ENCODE measurements at places on chromosomes 7 and 10. TPM values are rescaled to one million over a fixed set of nuclear protein-coding genes. Genes with fewer than 3 reads are reported as not detected.
A peak's percentile ranks its signal among the peaks of the same experiment; 100 is the strongest.

The STEAP4 gene
- 53.3 TPM for total RNA-seq

The SCD gene
- total RNA-seq: 969 TPM

The AGBL3 gene
- 1.7 TPM for total RNA-seq

The CHN2 gene
- 4.1 TPM for total RNA-seq

The VSTM4 gene
- 17.2 TPM for total RNA-seq

The NDUFB2 gene
- total RNA-seq: 499 TPM

The TAS2R41 gene
- total RNA-seq: 0.26 TPM

The ADGRA1 gene
- not detected for total RNA-seq

The OR2AE1 gene
- 0.24 TPM for total RNA-seq

The NPFFR1 gene
- 0.12 TPM for total RNA-seq

The PDZD7 gene
- total RNA-seq: 0.50 TPM

DNA sequence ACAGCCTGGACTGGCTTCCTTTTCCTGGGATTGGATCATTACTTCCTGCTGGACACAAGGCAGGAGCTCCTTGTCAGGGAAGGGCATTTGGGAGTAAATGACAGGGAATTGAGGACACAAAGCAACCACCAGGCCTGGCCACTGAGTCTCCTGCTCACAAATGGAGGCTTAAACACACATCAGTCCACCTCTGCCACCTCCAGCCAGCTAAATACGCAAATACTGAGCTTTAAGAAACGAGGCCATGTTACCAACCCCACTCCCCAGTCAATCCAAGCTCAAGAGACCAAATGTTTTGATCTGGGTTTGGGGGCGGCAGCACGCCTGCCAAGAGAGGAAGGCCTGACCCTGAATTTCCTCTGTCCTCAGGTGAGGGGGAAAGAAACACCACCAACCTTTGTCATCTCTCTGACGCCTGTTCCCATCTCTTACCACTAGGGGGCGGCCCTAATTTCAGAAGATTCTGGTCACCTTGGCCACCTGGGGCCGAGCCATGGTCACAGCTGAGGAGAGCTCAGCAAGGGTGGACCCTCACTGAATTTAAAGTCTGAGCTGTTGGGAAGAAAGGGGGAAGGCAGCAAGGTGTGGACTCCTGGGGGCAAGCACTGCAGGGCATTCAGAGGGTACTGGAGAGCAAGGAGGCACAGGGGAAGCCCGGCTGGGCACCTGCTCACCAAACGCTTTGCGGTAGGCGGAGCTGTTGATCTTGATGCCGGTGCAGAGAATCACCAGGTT is 16.5 kb downstream of the AIFM2 start:
- DNase-seq: peak; percentile 56

DNA sequence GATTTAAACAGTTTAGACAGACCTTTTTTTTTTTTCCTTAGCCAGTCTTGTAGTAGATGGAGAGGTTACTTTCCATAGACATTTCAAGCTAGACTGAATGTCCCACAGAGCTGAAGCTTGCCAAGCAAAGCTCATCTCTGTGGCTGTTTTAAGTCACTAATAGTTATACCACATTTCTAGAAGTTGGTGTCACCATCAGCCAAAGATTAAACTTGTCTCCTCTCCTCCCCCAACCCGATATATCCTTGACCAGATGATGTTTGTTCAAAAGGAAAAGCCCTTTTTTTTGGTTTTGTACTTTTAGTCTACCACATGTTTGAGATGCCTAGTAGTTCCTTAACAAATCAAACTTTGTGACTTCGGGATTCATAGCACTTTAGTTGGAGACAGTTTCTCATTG is 66.1 kb downstream of the ADD3 start:
- DNase-seq: no peak

- no peak for DNase-seq
Observed at GRCh38 chr7:79051915-79052314, 401.6 kb downstream of the MAGI2 start.

GRCh38 chr10:6120691-6121090 is 31.9 kb downstream of the RBM17 start:
- no peak for DNase-seq

- no peak for DNase-seq
Observed at GRCh38 chr10:22976534-22976933, 48.7 kb downstream of the ARMC3 start.

GRCh38 chr10:20289070-20289828 is 473.0 kb downstream of the PLXDC2 start:
- DNase-seq: no peak

DNA sequence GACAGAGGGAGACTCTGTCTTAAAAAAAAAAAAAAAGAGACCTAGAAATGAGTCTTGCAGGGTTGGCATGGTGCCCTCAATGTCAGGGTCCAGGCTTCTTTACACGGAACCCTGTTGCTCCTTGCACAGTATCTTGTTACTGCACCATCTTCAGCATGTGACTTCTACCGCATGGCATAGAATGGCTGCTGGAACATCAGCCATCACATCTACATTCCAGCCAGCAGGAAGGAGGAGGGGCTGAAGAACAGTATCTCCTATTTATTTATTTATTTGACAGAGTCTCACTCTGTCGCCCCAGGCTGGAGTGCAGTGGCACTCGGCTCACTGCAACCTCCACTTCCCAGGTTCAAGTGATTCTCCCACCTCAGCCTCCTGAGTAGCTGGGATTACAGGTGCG is 3.7 kb upstream of the ACHE start:
- no peak for DNase-seq

DNA sequence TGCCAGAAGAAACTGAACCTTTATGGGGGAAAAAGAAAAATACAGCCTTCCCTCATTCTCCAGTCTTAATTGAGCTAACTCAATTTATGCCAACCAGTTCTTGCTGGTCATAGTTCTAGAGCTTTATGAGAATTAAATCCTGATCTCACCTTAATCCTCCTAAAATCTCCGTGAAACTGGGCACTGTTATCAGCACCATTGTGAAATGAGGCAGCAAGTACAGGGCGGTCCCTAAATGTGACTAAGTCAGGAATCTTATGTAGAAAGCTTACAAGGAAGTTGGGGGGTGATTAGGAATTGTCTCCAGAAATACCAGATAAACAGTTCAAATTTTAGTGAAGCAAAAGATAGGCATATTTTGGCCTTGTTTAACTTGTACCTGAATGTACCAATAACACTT is 10.7 kb upstream of the INSYN2A start:
- no peak for DNase-seq

DNA sequence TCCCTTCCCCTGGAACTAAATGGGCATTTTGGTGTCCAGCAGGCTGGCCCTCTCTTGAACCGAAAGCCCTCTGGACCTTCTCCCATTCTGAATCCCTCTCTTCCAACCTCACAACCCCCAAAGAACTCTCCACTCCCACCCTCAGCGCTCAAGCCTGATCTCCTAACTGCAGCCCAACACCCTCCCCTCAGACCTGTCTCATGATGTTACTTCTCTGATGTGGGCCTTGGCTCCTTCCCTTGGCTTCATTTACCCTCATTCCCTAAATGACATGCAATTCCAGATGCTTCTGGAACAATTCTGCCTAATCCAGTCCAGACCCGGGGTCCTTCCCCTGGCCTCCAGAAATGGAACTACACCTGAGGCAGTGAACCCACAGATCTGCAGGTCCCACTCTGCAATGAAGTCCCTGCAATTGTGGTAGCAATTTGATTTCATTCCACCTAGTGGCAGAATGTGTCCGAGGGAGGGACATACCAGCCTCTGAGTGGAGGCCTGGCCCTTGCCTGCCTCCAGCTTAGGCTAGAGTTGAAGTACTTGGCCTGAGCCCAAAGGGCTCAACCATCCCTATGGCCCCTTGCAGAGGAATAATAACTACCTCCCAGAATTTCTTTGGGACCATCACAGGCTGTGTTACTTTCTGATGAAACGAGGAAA is 4.1 kb upstream of the CEP41 start:
- DNase-seq: no peak

Data from left cardiac atrium (tissue), 4 donors.